ENCODE measurements at places on chromosomes 7 and 10.

DNA sequence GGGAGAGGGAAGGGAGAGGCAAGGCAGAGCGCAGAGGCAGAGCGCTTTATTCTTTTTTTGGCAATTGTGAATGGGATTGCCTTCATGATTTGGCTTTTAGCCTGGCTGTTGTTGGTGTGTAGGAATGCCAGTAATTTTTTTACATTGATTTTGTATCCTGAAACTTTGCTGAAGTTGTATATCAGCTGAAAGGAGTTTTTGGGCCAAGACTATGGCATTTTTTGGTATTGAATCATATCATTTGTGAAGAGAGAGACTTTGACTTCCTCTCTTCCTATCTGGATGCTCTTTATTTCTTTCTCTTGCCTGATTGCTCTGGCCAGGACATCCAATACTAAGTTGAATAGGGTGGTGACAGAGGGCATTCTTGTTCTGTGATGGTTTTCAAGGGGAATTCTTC, 291.3 kb downstream of the REEP3 start:
- no peak for DNase-seq

DNA sequence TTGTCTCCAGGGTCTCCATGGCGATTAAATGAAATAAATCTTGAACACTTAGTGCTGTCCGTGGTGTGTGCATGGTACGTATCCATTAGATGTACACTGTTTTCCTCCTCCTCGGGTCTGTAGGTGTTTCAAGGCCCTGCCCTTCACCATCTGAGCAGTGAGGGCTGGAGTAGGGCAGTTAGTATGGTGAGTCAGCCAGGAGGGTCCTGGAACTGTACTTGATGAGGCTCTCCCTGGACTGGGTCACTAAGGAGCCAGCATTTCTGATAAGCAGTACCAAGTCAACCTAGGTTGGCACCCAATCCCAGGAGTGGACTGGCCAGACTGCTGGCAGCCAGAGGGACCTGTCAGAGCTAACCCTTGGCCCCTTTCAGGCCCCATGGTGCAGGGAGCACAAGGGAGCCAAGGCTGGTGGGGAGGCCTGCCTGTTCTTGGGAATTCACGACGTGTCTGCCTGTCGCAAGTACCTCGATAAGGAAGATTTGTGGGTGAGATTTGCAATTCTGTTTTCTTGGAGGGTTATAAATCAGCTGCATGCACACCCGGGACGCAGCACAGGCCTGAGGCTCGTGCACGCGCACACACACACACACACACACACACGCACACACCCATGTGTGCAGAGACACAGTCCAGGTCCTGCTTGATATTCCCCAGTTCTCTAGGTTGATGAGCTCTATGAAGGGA, 114.2 kb downstream of the ZMIZ1 start:
- no peak for DNase-seq

- no peak for DNase-seq
These were observed 479.9 kb upstream of the FOXK1 start for GRCh38 chr7:4202154-4202736.

- DNase-seq = no peak
These were observed 89.1 kb downstream of the CUX1 start for GRCh38 chr7:101906291-101907240.

DNA sequence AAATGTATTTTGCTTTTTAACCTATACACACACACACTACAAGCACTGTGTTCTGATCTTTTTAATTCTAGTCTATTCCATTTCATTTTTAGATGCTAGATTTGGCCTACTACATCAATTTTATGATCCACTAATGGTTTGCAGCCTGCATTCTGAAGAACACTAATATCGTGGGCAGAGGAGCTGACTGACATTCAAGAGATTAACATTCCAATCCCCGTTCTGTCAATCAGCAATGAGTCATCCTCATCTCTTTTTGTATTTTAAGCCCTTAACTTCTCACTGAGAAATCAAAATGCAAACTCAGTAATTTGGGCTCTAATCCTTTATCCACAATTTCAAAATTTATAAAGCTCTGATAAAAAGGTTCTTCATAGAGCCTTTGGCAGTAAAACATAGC, 47.1 kb upstream of the GAD2 start:
- DNase-seq = no peak

GRCh38 chr7:157667731-157668130, 330.9 kb downstream of the DNAJB6 start:
- no peak for DNase-seq

- no peak for DNase-seq
These were observed 700.5 kb downstream of the GRID1 start for GRCh38 chr10:85666102-85666501.

DNA sequence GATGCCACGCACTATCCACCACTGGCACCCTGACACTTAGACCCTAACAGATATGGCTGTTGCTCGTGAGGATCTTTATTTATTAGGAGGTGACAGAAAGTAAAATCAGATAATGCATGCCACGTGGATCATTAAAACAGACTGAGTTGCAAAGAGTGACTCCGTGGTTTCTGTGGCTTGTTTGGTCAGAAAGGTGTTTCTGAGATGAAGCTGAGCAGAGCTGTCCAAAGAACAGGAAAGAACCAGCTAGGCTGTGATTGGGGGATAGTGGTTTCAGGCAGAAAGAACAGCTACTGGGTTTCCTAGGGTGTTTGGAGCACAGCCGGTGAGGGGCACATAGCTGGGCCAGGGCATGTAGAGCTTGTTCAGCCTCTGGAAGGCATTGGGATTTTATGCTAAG, 34.4 kb downstream of the CSGALNACT2 start:
- no peak for DNase-seq

DNA sequence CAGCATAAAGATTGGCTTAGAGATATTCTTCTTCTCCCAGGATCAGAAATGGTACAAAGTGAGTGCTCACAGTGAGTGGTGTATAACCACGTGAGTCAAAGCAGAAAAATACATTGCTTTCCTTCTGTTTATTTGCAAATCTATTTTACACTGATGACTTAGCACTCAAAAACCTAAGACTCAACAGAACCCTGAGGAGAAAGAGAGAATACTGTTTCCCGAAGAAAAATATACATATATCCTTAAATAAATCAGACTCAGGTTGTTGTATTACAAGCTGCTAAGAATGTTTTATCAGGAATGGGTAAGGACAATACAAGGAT, 48.7 kb downstream of the ODAD2 start:
- no peak for DNase-seq

DNA sequence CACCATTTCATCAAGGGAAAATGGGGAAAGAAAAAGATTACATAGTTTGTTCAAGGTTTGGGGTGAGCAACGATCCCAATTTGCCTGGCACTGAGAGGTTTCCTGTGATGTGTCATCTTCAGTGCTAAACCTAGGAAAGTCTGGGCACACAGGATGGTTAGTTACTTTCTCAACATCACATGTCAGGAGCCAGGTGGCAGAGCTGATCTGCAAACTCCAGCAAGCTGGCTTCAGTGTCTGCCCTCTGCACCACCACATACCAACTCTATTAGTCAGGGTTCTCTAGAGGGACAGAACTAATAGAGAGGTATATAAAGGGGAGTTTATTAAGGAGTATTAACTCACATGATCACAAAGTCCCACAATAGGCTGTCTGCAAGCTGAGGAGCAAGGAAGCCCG, 11.3 kb downstream of the ADAM12 start:
- no peak for DNase-seq

- DNase-seq = no peak
These were observed 16.0 kb downstream of the GIMAP5 start for GRCh38 chr7:150753239-150753638.

DNA sequence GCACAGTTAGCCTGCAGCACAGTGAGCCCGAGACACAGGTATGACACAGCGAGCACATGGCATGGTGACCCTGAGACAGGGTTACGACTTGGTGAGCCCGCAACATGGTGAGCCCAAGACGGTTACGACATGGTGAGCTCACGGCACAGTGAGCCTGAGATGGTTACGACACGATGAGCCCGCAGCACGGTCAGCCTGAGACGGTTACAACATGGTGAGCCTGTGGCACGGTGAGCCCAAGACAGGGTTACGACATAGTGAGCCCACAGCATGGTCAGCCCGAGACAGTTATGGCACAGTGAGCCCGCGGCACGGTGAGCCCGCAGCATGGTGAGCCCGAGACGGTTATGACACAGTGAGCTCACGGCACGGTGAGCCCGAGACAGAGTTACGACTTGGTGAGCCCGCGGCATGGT, 156.1 kb downstream of the MAD1L1 start:
- DNase-seq = no peak

DNA sequence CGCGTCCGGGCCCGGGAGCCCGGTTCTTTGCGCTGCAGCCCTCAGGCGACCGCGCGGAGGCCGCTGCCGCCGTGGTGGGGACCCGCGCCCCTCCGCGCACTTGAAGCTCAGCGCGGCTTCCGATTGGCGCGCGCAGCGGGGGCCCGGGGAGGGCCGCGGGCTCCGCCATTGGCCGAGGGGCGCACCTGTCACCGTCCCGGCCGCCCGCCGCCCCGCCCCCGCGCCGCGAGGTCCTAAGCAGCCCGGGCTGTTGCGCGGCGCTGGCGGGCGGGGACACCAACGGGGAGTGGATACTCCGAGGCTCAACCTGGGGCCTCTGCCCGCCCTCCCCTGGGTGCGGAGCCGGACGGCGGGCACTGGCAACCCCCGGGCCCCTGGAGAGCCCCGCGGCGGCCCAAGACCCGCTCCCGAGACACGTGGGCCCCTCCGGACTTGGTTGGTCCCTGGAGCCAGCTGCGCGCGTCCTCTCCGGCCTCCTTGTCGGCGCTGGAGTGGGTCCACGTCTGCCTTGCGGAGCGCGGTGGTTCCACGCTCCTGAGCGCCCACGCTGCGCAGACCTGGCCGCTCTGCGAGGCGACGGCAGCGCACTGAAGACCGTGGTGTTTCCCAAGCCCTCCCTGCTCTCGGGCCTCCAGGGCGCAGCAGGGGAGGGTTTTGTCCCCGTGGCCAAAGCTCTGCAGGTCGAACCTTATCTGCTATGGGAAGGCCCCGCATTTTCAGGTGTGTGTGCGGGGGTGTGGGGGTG, at the start of gene MNX1:
MNX1 (minus strand) TSS at position 76 of the 745 bp plus-strand sequence. CDS start 313 bp downstream, outside the sequence.
- peak; percentile 90 for DNase-seq

DNA sequence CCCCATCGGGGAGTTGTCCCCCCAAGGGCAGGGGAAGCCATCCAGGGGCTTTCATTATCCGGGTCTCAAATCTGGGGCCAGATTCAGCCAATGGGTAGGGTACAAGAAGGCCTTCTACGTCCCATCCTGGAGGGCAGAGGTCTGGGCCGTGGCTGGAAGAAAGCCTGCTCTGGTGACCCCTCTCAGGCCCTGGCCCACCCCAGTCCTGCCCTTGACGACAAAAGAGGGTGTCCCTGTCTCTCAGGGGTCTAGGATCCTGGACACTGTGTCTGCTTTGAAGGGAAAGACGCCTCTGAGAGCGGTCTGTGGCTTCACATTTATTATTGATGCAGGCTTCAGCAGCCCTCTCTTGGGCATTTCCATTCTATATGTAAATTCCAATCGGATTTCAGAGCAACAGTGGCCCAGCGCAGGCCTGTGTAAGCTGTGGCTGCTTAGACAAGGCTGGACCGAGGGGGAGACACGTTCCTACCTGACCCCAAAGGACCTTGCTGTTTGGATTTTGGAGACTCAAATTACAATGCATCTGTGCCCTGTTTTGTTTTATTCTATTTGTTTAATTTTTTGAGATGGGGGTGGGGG, 83.2 kb upstream of the BAIAP2L1 start:
- DNase-seq = no peak

GRCh38 chr10:102657451-102657850, 13.2 kb downstream of the TRIM8 start:
- no peak for DNase-seq

GRCh38 chr7:76403780-76404494, 5.6 kb downstream of the SSC4D start:
- DNase-seq = no peak

DNA sequence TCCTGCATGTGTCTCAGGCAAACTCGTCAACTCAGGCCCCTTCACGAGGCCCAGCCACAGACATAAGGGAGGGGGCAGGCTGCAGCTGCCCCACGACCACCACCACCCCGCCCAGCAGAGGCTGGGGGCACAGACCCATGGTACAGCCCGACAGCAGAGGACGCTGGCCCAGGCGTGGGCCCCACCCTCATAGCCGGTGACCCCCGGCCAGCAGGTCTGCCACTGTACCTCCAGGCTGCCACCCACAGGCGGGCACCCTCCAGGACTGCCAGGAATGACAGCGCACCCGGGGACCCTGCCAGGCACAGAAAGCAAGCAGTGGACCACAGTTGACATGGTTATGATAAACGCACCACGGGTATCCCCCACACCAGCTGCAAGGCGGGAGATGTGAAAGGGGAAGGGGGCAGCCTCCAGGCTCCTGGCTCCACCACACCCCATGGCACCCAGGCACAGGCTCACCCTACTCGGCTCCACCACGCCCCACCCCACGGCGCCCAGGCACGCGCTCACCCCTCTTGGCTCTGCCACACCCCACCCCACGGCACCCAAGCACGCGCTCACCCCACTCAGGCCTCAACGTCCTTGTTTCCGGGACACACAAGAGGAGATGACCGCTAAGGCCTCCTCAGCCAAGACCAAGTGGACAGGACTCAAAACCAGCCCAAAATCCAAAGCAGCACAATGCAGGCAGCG, 135.9 kb downstream of the MAD1L1 start:
- DNase-seq = no peak

DNA sequence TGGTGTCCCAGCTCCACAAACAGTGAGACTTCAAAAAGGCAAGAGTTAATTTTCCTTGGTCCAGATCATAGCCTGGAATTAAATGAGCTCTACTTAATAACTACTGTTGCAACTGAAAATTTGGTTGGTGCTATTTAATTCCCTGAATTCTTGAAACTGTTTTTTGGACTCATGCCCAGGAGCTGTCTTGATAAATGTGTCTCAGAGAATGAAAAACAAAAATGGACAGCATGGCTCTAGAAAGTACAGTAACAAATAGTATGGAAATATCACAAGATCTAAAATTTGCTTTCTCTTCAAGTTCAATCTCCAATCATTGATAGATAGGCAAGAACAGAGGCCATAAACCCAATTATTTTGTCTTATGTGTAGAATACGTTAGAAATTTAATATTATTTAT, 42.5 kb downstream of the CCDC71L start:
- no peak for DNase-seq

DNA sequence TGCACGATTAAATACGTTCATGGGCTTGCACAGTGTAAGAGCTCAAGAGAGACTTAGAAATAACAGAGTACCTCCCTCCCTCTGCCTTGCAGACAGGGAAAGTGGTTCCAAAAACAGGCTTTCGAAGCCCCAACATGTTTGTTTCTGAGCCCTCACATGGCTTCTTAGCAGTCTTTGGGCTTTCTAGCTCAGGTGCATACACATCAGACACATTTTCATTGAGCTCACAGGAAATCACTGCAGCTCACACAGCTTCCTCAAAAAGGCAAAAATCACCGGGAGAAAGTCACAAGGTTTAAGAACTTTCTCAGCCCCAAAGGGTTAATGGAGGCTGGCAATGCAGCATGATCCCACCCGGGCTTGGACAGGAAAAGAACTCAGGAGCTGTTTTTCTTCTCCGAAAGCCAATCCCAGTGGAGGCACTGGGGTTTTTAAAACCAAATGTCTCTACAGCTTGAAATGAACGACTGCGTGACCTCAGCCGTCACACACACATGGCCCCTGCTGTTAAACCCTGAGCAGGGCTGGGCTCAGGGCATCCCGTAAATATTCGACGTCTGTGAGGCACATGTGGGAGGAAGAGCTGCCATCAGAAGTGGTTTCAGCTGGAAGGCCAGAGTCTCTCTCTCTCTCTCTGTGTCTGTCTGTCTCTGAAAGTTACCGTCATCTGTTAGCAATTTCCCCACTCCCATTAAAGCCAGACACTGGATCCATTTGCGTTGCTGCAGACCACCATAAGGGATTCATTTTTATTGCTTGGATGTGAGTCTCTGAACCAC, 69.7 kb downstream of the CALML3 start:
- no peak for DNase-seq

- no peak for DNase-seq
These were observed 222.9 kb downstream of the GLRX3 start for GRCh38 chr10:130358981-130359650.

GRCh38 chr10:98619446-98619845, 172.7 kb upstream of the HPS1 start:
- no peak for DNase-seq

Measured in NCI-H774 (cell line).